Stimulated activated CD4-positive, alpha-beta T cell treated with anti-CD3 and anti-CD28 coated beads, TNF-alpha, amount 100 ng/mL, for 24 hours (primary cell): ENCODE measurements at places on chromosomes 3 and 15.

DNA sequence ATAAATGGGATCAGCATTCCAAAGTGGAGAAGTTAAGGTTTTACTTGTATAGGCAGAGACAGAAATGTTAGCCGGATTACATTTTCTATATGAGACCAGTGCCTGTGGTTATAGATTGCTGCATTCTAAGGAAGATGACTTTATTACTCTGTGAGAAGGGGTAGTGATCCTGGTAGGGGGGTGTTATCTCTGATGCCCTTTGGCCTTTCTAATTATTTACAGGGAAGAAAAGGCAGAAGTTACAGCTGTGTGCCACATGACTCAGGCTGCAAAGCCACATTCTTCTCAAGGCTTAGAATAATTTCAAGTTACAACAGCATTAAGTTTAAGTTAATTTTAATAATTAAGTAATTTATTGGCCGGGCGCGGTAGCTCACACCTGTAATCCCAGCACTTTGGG, 2.2 kb upstream of the TMC3 start:
- DNase-seq = no peak

DNA sequence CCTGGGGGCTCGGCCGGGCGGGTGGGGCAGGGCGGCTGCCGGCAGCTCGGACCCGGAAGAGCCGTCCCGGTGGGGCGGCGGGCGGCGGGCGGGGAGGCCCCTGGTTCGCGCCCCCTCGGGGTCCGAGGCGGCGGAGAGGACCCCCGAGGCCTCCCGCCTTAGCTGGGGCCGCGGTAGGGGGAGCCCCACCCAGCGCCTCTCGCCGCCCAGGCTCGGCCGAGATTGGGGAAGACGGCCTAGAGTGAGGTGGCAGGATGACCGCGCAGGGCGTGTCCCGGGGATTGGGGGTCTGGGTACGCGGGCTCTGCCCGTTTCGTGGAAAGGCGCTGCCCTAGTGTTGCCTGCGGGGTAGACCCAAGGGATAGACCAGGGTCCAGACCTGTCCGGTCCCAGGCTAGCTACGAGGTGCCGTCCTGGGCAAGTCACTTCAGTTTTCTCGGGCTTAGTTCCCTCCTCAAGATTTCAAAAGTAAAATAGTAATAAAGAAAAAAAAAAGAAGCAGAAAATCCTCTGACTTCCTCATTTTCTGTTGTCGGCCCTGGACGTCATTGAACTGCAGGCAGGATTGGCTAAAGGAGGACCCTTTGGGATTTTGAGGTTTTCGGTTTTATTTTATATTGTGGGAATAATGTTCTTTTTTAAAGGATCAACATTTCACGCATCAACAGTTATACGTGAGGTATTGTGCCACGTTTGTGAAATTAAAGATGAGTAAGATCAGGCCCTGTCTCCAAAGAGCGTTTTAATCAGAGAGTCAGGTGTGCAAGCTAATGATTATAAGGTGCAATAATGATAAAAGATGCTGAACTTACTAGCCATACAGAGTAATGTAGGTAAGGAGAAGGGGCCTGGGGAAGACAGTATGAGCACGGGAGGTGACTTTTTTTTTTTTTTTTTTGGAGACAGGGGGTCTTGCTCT, 679 bp downstream of the IQGAP1 start:
- no peak for DNase-seq

- no peak for DNase-seq
These were observed 75.7 kb upstream of the DPPA4 start for GRCh38 chr3:109413049-109413448.

- DNase-seq = no peak
These were observed 74.1 kb upstream of the POMGNT2 start for GRCh38 chr3:43180027-43180426.

DNA sequence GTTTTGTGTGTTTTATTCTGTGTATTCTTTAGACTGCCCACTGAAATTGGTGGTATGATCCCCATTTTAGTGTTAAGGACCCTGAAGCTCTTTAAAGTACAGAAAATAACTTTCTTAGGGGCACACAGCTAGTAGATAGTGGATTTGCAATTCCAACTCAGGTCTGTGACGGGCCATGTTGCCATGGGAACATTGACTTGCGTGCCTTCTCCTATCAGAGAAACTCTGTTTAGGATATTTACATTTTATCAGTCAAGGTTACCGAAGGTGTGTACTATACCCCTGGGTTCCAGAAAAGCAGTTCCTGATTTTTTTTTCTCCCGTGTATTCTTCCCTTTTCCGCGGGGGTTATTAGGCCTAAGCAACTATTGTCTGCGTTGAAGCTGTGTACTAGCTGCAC, 19.4 kb downstream of the MYZAP start:
- DNase-seq = no peak

DNA sequence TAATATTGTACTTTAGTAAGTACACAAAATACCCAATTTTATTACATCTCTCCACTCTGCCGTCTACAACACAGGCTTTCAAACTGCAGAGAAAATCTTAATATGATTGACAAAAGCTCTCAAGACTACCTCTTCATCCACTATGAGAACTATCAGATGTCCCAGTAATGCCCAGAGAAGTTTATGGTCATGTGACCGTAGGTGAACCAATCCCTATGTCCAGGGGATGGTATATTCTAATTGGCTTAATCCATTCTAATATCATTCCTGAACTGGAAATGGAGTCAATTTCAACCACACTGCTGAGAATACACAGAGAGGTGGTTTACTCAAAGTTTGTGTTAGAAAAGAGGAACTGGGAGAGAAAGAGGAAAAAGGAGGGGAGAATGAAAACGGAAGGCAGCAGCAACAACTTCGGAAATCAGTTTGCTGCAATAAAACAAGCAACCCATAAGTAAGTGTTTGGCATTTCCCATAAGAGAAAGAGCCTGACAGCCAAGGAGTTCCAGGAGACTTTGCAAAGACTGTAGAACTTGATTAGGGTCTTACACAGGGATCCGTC, 7.3 kb downstream of the SST start:
- no peak for DNase-seq

DNA sequence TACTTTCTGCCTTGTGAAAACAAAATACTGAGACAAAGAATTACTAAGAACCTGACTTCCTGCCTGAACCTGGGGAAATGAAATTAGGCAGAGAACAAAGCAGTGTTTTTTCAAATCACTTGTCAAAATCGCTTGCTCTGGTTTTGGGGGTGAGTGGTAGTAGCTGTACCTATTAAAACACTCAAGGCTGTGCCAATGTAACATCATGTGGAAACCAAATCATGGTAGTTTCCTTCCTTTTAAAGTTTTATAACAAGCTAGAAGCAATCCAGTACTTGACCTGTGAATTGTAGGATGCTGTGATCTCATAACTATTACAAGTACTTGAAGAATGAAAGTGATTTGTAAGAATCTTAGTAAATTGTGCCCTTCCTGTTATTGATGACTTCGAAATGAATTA, 6.7 kb downstream of the CMTM8 start:
- DNase-seq = no peak

GRCh38 chr15:79942741-79943481, 28.1 kb downstream of the BCL2A1 start:
- DNase-seq = no peak

- no peak for DNase-seq
These were observed 56.3 kb upstream of the ZNF148 start for GRCh38 chr3:125431391-125431790.

DNA sequence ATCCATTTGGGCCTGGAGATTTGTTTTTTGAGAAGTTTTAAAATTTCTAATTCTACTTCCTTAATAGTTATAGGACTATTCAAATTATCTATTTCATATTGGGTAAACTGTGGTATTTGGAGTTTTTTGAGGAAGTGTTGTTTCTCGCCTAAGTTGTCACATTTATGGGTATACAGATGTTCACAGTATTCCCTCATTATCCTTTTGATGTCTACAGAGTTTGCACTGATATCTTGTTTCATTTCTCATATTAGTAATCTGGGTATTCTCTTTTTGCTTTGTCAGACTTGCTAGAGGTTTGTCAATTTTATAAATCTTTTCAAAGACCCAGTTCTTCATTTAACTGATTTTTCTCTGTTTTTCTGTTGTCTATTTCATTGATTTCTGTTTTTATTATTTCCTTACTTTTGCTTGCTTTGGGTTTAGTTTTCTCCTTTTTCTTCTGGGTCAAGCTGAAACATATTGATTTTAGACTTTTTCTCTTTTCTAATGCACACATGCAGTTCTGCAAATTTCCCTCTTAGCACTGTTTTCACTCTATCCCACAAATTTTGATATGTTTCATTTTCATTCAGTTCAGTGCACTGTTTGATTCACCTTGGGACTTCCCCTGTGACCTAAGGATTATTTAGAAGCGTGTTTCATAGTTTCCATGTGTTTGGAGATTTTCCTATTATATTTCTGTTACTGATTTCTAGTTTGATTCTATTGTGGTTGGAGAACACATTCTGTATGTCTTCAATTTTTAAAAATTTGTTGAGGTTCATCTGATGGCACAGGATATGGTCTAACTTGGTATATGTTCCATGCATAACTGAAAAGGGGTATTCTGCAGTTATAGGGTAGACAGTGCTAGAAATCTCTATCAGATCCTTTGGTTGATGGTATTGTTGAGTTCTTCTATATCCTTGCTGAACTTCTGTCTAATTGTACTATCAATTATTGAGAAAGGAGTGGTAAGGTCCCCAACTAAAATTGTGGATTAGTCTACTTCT, 79.6 kb downstream of the SUMF1 start:
- no peak for DNase-seq

DNA sequence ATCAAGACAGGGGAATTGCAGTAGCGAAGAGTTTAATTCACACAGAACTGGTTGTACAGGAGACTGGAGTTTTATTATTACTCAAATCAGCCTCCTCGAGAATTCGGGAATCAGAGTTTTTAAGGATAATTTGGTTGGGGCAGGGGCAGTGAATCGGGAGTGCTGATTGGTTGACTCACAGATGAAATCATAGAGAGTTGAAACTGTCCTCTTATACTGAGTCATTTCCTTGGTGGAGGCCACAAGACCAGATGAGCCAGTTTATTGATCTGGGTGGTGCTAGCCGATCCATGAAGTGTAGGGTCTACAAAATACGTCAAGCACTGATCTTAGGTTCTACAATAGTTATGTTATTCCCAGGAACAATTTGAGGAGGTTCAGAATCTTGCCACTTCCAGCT, 5.3 kb upstream of the ZNF770 start:
- DNase-seq = no peak

- DNase-seq = no peak
These were observed 52.0 kb downstream of the OXNAD1 start for GRCh38 chr3:16316847-16317560.

- no peak for DNase-seq
These were observed 51.7 kb upstream of the HES1 start for GRCh38 chr3:194084284-194084683.

GRCh38 chr3:121545049-121545573, 677 bp downstream of the POLQ start:
- no peak for DNase-seq

GRCh38 chr15:85879334-85880163, 84.8 kb upstream of the KLHL25 start:
- DNase-seq = no peak

- peak; percentile 74 for DNase-seq
These were observed at the start of gene TWF2 for GRCh38 chr3:52238761-52239701. Gene TWF2, minus strand, starts transcription at chr3:52239158. Its CDS starts 142 bp downstream, at chr3:52239016.

DNA sequence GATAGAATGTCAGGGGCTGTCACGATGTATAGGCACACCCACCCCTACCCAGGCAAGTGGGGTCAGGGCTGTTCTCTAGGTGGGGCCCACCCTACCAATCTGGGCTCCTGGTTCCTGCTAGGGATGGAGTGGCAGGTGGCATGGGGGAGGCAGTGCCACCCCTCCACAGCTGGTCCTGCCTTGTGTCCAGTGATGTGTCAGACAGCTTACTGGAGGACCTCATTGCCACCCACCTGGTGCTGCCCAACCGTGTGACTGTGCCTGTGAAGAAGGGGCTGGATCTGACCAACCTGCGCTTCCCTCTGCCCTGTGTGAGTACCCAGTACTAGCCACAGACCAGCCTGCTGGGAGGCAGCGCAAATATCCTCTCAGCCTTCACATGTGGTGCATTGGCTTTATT, 27.5 kb downstream of the ESYT3 start:
- DNase-seq = no peak

- DNase-seq = no peak
These were observed 236.9 kb upstream of the IL12A start for GRCh38 chr3:159751752-159752151.

- no peak for DNase-seq
These were observed 72.7 kb upstream of the ABHD2 start for GRCh38 chr15:89015412-89016097.

GRCh38 chr3:185613016-185613415, 26.9 kb downstream of the SENP2 start:
- DNase-seq = no peak

DNA sequence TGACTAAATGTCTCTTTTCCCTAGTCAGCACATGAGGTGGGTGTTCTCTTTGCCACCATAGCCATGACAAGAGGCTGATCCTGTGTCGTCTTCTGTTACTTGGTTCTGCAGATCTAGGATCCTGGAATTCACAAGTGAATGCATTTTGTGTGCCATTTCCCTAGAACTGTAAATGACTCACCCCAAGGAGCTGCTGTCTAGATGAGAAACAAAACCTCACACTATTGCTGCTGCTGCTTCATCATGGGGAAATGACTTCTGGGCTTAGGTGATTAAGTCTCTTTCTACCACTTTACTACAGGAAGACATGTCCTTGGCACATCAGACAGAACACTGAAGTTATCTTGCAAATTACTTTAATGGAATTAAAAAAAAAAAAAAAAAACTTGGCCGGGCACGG, 54.9 kb downstream of the SLCO3A1 start:
- no peak for DNase-seq

DNA sequence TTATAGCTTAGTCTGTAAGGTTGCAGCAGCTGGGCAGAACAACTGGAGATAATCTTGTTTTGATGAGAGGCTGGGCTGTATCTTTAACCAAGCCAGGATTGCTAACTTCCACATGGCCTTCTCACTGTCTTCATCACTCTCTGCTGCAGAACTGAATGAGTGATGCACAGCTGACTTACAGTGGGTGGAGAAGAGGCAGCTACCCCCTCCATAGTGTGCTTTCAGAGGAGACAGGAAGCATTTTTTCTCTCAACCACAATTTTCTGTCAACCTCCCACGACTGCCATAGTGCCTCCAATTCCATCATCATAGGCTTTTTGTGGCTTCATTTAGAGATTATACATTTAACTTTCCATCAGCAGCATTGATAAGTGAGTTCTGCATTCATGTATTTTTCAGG, 168.2 kb downstream of the CLSTN2 start:
- no peak for DNase-seq

GRCh38 chr3:39154280-39155021, 1.1 kb upstream of the CSRNP1 start:
- DNase-seq = no peak

- DNase-seq = no peak
These were observed 183.7 kb upstream of the NR2E3 start for GRCh38 chr15:71626596-71627088.

DNA sequence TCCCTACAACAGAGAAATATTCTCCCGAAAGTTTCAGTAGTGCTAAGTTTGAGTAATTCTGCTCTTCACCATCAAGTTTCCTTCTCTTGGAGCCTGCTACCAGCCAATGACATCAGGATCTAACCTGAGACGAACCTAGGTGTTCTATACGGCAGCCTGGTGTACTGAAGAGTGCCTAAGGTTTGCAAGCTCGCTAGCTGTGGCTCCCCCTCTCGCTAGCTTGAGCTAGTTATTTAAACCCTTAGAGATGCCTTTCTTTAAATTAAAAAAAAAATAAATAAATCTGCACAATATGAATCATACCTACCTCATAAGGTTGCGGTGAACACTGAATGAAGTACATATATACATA, 1.4 kb upstream of the COL8A1 start:
- DNase-seq = no peak

- DNase-seq = no peak
These were observed 50.7 kb downstream of the CLDN11 start for GRCh38 chr3:170469151-170470062.

- DNase-seq = no peak
These were observed 66.4 kb downstream of the RFTN1 start for GRCh38 chr3:16447135-16447534.

GRCh38 chr3:53658613-53659193, 164.3 kb downstream of the CACNA1D start:
- DNase-seq = no peak
